ENCODE measurements at places on chromosomes 11 and 22. TPM values are rescaled to one million over a fixed set of nuclear protein-coding genes. Genes with fewer than 3 reads are reported as not detected.

- no peak for DNase-seq
Observed at GRCh38 chr11:49851971-49852389, 100.2 kb upstream of the OR4C13 start.

DNA sequence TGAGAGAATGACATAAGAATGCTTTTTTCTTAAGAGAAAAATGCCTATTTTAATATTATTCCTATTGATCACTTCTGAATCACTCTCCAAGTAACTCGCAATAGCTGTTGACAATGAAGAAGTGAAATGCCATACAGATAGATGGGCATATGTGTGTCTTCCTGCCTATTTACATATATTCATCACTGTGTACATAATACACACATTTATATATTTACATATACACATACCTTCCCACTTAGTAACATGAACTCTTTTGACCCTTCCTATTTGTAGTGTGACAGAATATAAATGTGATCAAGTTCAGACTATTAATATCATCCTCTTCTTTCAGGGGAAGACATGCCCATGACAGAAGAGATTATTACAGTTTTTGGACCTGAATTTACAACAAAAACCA lies 756.7 kb downstream of the DLG2 start:
- DNase-seq, result no peak

Gene OR2D2
- not detected for total RNA-seq

DNA sequence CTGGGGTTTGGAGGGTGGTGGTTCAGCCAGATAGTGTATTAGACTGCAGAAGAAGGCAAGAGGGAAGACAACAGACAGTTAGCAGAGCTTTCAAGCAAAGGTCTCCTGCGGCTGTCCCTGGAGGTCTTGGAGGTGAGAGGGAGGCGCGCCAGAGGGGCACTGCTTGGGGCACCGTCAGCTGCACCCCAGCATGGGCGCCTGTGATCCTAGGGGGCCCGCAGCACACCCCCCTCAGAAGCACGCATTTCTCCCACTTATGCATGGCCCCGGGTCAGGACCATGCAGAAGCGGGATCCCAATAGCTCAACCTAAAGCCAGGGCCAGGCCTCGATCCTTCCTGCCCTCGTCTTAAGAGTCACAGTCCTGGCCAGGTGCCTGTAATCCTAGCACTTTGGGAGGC lies 26.5 kb downstream of the FGF4 start:
- DNase-seq, result no peak

DNA sequence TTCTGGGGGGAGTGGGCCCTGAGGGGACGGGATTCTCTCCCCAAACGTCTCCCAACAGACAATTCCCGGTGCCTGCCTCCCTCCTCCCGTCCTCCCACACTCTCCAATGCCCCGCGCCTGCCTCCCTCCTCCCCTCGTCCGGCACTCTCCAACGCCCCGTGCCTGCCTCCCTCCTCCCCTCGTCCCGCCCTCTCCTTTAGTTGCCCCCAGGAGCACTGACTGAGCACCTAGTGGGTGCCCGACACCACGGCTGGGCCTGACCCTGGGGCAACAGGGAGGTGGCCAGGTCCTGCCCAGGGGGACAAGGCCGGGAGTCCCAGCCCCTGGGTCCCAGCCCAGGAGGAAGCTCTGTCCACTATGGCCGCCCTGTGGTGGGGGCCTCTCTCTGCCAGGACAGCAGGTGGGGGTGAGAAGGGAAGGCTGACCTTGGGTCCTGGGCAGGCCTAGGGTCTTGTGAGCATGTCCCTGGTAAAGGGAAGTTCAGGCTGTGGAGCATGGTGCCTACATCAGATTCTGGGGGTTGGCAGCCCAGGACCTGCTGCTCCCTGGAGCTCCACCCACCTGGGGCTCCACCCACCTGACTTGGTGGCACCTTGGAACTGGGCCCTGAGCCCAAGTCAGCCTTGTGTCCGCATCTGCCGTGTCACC lies 942.3 kb downstream of the BRD1 start:
- no peak for DNase-seq

- DNase-seq, result no peak
Observed at GRCh38 chr22:33109514-33110430, 51.6 kb upstream of the SYN3 start.

GRCh38 chr11:41978945-41979344 lies 519.5 kb upstream of the LRRC4C start:
- no peak for DNase-seq

GRCh38 chr11:103768816-103769215 lies 267.6 kb upstream of the DDI1 start:
- no peak for DNase-seq

Gene OR8G5
- total RNA-seq, result not detected

DNA sequence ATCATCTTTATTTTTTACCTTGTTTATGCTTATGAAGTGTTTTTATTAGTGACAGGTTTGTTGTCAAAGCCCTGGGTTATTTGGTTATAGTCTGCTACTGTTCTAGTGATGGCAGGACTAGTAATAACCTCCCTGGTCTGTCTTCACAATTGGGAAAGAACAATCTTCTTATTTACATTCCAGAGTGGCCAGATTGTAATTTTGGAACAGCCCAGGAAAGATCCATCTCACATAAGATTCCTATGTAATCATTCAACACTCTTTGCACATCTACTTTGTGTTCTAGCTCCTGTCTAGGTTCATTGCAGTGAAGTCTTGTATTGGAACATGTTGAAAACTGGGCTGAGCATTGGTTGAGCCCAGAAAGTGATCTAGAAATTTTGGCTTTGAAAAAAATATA lies 63.8 kb downstream of the CYB5R2 start:
- DNase-seq, result no peak

- no peak for DNase-seq
Observed at GRCh38 chr22:26707090-26707489, 49.7 kb downstream of the MIAT start.

DNA sequence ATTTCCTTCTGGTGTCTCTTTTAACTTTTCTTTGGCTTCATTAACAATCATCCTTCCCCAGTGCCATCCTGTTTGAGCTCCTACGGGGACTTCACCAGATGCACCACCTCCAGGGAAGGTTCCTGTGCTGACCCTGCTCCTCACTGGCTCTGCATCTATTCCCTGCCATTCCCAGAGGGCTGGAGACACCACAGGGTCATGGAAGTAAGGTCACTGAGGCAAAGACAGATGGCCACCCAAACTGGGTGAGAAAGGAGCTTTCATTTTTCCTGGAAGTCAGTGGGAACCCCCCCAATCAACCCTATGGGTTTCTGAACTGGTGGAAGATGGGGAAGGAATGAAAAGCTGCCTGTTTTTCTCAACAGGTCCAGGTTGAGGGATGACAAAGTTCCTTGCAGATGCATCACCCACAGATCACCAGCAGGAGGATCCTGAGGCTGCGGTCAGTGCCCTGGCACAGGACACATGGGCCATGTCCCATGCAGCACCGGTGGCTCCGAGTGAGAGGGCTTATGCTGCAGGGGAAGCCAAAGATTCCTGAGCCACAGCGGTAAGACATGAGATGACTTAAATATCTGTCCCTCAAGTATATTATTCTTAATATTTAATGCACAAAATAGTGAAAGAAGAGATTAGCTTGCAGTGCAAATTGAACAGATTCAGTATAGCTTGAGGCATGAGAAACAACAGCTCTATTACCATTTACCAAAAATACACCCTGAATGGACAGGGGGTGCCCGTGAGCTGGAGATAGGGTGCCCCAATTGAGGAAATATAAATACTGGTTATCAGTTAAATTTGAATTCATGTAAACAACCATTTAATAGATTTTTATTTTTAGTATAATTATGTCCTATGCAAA lies 73.0 kb upstream of the VPREB1 start:
- no peak for DNase-seq

DNA sequence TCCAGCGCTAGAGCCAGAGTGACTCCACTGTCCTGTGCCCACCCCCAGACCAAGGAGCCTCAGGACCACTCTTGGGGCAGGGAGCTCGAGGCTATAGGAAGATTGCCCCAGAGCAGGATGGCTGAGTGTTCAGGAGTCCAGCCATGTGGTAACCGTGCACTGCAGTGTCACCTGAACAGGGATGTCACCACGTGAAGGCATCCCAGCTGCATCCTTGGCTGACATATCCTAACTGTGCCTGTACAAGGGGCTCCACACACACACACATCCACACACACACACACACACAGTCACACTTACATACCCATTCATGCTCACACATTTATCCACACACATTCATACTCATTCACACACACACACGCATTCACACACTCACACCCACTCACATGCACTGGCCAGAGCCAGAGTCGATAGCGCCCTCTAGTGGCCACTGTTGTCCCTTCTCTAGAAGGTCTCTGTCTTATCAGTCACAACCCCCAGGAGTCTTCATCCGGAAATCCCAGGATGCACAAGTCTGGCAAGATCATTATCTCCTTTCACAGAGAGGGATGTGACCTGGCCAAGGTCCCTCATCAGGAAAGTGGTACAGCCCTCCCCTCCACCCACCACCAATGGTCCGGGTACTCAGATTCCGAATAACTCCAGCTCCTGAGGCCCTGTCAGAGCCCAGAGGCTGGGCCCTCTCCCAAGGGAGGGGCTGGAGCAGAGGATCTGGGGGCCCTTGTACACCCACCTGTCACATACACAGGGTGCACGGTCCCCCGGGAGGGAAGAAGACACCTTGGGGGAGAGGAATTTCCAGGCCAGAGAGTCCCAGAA lies 55.1 kb downstream of the IGLL5 start:
- peak; percentile 41 for DNase-seq

Gene OR51E2
- total RNA-seq, result not detected

Gene IL17REL
- not detected for total RNA-seq

- DNase-seq, result no peak
Observed at GRCh38 chr22:42277988-42278776, 7.7 kb upstream of the TCF20 start.
